HL-60 (cell line): ENCODE measurements at places on chromosomes 11 and 22.

DNA sequence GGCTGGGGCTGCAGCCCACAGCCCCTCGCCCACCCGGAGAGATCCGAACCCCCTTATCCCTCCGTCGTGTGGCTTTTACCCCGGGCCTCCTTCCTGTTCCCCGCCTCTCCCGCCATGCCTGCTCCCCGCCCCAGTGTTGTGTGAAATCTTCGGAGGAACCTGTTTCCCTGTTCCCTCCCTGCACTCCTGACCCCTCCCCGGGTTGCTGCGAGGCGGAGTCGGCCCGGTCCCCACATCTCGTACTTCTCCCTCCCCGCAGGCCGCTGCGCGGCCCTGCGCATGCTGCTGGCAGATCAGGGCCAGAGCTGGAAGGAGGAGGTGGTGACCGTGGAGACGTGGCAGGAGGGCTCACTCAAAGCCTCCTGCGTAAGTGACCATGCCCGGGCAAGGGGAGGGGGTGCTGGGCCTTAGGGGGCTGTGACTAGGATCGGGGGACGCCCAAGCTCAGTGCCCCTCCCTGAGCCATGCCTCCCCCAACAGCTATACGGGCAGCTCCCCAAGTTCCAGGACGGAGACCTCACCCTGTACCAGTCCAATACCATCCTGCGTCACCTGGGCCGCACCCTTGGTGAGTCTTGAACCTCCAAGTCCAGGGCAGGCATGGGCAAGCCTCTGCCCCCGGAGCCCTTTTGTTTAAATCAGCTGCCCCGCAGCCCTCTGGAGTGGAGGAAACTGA is 731 bp downstream of the GSTP1 start:
- DNase-seq: peak; percentile 84

DNA sequence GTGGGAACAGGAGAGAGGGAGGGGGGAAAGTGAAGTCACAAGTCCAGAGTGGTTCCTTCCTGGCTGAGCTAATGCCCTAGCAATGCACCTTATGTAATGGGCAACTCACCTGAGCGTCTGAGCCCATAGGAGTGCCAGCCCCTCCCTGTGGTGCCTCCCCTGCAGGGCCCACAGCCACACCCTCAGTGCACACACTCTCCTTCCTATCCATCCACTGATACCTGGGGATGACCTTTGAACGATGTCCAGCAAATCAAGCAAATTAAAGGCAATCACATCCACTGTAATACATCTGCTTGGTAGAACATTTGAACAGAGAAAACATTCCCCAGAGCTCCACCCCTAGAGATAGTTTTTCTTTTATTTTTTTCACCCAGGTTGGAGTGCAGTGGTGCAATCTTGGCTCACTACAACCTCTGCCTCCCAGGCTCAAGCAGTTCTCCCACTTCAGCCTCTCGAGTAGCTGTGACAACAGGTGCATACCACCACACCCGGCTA is 19.6 kb upstream of the MICAL2 start:
- no peak for DNase-seq

- no peak for DNase-seq
These were observed 2.0 kb upstream of the L3MBTL2 start for GRCh38 chr22:41203118-41203517.

- DNase-seq: no peak
These were observed 941.3 kb downstream of the OPCML start for GRCh38 chr11:132590986-132591385.

- no peak for DNase-seq
These were observed 2.2 kb downstream of the JOSD1 start for GRCh38 chr22:38698407-38699094.

- DNase-seq: no peak
These were observed 54.0 kb downstream of the PLEKHA7 start for GRCh38 chr11:16960250-16960649.

- DNase-seq: no peak
These were observed 102.4 kb upstream of the CADM1 start for GRCh38 chr11:115606498-115607220.

DNA sequence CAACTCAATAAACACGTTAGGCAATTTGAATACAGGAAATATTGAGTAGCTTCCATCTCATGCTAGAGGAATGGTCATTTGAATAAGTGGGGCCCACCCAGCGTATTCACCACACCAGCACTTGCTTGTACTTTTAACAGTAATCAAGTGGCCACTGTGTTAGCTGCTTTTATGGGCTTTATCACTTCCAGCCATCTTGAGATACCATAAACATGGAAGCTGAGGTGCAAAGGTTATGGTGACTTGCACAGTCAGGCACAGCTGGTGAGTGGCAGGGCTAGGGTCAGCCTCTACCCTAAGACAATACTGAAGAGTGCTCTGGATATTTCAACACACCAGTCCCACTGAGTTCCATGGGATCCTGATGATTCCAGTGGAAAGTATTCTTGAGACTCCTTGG is 6.7 kb downstream of the JOSD1 start:
- DNase-seq: no peak

GRCh38 chr11:20097319-20098221 is 62.7 kb downstream of the DBX1 start:
- DNase-seq: no peak

- peak; percentile 7 for DNase-seq
These were observed 988 bp downstream of the RPS3 start for GRCh38 chr11:75400146-75400865.

GRCh38 chr11:58919980-58920379 is 19.3 kb upstream of the GLYATL1 start:
- DNase-seq: no peak

- DNase-seq: no peak
These were observed 43.4 kb downstream of the OTOG start for GRCh38 chr11:17590463-17590862.

DNA sequence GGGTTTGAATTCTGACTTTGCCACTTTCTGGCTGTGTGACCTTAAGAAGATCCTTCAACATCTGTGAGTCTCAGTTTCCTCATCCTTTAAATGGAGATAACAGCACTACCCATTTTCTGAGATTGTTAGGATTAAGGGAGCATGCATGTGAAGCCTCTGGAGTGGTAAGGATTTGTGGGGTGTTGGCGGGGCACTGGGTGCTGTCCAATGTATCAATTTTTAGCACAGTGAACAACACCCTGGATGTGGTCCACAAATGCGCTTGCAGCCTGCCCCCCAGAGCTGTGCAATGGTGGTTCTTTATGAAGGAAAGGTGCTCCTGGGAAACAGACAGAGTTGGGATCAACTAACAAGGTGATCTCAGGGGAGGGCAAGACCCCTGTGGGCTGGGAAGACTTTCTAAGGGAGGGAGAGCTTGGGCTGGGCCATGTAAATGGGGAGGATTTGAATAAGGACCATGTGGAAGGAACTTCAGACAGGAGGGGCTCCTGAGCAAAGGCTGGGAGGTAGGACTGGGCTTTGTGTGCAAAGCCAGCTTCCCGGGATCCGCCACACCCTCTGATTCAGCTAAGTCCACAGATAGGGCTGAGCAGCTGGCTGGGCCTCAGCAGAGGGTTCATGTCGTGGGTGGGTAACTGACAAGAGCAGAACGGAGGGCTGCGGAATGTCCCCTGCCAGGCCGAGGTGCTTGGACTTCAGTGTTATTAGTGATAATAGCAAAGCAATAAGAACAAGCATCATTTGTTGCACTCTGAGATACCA is 22.7 kb upstream of the RASD2 start:
- DNase-seq: no peak

- DNase-seq: no peak
These were observed 62.3 kb upstream of the ANO5 start for GRCh38 chr11:22130462-22131053.

DNA sequence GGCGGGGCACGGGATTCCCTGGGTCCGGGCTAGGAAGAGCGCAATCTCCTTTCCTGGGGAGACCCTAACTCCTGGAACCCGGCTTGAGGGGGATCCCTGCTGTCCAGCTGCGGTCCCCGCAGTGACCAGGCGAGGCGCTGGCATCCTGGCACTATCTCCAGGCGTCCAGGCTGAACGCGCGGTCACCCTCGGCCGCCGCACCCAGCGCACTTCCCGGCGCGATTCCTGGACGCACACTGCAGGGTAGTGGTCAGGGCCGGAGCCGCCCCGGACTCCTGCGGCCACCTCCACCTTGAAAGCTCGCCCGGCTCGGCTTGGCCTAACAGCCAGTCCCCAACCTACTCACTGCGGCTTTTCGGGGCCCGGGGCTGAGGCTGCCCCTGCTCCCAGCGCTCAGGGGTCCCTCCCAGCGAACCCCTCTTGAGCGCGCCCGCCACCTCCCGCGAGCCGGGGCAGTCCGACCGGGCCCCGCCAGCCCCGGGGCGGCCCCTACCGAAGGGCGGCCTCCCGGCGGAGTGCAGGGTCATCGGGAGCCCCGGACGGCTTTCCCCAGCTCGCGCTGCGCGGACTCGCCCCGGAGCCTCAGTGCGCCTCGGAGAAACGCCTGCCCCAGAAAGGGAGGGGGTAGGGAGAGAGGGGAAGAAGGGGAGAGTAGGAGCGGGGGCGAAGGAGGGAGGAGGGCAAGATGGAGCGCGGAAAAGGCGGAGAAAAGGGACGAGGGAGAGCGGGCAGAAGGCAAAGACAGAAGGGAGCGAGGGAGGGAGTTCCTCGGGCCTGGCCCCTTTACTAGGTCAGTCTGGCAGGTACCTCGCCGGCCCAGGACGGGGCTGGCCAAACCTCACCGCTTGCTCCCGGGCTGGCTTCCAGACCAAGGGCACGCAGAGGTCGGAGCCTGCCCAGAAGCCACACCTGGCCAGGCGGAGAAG is 1.0 kb downstream of the POU2AF3 start:
- no peak for DNase-seq

DNA sequence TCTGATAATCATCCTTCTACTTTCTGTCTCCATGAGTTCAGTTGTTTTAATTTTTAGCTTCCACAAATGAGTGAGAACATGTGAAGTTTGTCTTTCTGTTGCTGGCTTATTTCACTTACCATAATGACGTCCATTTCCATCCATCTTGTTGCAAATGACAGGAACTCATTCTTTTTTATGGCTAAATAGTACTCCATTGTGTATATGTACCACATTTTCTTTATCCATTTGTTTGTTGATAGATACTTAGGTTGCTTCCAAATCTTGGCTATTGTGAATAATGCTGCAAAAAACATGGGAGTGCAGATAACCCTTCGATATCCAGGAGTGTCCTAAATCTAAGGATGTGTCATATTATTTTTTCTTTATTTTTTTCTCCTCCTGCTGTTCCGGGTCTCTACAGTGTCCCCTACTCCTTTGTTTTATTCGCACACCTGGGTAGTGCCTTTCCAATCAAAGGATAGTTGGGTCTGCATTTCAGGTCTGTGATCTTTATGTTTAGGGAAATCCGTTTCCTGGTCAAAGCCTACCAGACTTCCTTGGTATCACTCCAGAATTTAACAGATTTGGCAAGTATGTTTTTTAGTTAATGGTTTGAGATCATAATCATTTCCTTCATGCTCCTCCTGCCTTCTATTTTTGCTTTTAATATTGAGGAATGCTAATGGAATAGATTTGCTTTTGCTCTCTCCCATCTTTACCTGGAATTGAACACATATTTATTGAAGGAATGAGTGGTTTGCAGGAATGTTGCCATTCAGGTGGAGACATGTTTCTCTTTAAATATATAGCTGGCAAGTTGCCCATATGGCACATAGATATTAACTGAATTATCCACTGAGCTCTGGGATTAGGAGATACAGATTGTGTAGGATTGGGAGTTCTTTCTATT is 53.7 kb downstream of the ARHGEF12 start:
- no peak for DNase-seq

GRCh38 chr11:64638018-64638665 is 47.1 kb downstream of the SLC22A12 start:
- DNase-seq: no peak

DNA sequence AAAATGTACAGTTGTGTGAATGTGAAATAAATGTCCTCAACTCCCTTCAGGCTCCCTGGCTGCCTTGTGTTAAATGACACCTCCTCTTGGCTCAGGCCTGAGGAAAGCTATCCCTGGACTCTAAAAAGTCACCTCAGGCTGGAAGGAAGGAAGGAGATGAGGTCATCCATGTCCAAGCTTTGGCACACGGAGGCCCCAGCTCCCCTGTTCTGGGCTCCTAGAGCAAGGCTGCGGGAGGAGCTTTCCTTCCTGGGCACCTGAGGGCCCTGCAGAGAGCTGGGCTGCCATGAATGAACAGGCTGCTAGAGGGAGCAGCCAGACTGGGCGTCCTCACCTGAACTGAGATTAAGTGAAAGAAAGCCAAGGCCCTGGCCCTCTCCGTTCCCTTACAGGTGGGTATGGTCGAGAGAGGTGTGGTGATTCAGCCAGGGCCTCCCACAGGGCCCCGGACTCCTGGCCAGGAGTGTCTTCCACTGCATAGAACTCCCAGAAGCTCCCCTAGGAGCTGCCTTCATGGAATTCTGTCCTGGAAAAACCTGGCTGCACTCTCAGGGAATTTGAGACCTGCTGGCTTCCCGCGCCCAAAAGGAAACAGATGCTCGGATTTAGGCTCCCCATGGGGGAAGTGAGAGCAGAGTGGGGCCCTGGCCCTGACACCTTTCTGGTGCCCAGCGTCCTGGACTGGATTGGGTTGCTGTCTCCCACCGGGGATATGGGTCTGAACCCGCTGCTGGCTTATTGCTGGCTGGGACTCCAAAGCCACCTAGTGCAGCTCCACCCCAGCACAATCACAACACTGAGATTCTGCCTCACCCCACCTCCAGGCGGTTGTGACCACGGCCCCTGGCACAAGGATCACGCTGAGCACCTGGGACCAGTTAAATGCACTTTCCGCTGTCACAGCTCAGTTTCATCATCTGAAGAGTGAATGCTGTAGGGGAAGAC is 22.2 kb downstream of the MYBPC3 start:
- no peak for DNase-seq

- DNase-seq: no peak
These were observed 671.7 kb downstream of the BRD1 start for GRCh38 chr22:49155770-49156580.

DNA sequence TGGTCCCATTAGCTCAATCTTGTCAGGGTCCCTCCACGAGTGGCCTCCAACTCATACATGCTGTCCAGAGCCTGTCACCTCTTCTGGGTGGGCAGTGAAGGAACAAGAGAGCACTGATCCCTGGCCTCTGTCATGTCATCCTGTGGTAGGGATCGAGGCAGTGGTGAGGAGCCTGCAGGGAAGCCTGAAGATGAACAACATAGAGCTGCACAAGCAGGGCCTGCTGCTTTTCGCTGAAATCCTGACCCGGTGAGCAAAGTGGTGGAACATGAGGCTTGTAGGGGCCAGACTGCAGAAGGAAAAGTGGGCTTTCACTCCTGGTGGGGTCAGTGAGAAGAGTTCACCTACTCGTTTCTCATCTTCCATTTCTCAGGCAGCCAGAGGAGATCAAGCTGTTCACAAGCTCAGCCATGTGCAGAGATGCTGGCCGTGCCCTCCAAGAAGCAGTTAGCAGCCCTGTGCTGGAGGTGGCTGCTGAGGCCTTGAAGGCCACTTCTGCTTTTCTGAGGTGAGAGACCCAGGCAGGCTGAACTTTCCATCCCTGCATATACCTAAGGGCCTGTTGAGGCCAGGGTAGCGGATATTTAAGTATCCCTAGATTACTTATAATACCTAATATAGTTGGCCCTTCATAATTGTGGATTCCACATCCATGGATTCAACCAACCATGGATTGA is 32.9 kb downstream of the MEI1 start:
- DNase-seq: no peak
